AG04449 (cell line): ENCODE measurements at places on chromosomes 6 and 20.

DNA sequence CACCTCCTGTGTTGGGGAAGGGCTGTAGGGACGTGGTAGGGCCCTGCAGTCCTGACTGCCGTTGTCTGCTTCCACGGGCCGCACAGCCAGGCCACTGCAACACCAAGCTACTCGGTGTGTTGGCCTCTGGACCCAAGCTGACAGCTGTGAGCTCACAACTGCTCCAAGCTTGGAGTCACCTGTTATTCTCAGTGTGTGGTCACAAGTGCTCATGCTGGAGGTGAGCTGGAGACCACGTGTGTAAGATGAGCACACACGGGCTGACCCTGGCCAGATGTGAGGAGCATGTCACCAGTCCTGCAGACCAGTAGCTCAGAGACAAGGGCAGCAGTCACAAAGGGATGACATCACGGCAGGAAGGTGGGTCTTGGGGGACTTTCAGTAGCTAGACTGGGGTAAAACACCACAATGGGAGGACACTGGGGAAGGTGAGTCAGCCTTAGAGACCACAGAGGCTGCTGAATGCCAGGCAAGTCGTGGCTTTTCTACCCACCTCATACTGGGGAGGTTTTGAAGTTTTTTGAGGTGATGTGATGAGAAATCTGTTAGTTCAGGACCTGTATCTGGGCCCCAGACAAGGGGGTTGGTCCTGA lies 87.3 kb downstream of the FAM120B start:
- no peak for DNase-seq

GRCh38 chr20:37469531-37469930 lies 51.5 kb upstream of the NNAT start:
- no peak for DNase-seq

- DNase-seq: no peak
Observed at GRCh38 chr6:111776236-111777221, 96.7 kb downstream of the FYN start.

DNA sequence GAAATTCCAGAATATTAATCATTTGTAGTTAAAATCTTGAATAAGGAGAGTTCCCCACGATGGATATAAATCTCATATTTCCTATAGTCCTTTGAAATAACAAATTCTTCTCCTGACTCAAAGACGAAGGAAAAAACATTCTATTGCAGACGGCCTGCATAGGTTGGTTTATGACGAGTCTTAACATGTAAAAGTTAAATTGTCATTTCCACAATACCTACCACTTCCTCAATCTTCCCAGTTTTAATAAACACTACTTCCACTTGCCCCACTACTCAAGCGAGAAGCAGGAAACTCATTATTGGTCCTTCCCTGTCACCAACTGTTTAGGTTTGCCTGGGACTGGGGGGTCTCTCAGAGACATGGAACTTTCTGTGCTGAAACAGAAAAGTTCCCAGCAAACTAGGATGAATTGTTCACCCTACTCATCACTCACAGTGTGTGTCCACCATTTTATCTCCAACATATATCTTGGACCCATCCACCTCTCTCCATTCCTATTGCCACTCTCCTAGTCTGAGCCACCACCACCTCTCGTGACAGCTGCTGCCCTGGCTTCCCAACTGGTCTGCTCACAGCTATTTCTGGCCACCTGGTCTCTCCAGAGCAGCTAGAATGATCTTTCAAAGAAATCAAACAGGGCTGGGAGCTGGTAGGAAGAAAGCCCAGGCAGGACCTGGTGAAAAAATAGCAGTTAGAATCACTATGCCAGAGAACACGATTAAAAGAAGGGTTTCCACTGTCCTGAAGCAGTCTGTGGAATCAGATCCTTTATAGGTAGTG lies 15.1 kb upstream of the ZSCAN9 start:
- DNase-seq: no peak

DNA sequence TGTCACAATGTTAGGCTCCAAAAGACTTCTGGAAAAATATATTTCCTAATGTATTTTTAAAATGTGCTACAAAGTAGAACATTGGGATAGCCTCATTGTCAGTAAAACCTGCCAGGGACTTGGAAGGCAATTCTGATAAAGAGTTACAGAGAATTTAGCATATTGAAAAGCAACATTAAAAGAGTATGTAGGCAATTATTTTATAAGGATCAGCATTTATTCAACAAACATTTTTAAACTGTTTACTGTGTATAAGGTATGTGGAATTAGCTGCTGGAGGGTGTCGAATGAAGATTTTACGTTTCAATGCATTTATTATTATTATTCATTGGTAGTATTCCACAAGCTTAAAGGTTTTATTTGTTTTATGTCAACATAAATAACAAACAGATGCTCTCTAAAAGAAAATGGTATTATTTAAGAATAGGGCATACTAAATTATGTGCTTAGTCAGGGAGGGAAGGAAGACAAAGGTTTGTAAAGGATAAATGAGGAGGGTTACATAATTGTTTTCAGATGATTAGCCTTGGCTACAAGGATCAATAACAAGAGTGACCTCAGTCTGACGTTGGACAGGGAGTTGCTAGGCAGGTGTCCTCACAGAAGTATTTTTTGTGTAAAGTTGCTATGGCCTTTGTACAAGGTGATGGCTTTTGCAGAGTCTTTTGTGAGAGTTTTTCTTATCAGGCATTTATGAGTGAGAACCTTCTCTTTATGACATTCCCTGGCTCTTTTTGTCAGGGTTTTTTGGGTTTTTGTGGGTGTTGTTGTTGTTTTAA lies 313.4 kb upstream of the PLCB4 start:
- DNase-seq: no peak

GRCh38 chr6:104682722-104683643 lies 176.7 kb downstream of the HACE1 start:
- DNase-seq: no peak

DNA sequence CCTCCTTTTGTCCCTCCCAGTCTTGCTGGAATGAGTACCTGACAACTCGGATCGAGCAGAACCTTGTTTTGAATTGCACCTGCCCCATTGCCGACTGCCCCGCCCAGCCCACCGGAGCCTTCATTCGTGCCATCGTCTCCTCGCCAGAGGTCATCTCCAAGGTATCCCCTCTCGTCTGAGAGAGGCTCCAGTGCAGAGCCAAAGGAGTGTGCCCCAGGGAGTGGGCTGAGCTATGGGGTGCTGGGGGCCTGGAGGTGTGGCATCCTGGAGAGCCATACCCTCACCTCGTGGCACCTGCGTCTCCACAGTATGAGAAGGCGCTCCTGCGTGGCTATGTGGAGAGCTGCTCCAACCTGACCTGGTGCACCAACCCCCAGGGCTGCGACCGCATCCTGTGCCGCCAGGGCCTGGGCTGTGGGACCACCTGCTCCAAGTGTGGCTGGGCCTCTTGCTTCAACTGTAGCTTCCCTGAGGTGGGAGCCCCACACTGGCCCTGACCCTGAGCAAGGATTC lies 8.8 kb downstream of the DNPH1 start:
- no peak for DNase-seq
